CD8-positive, alpha-beta memory T cell (primary cell): ENCODE measurements at places on chromosomes 6 and 20. TPM values are rescaled to one million over a fixed set of nuclear protein-coding genes. Genes with fewer than 3 reads are reported as not detected.

DNA sequence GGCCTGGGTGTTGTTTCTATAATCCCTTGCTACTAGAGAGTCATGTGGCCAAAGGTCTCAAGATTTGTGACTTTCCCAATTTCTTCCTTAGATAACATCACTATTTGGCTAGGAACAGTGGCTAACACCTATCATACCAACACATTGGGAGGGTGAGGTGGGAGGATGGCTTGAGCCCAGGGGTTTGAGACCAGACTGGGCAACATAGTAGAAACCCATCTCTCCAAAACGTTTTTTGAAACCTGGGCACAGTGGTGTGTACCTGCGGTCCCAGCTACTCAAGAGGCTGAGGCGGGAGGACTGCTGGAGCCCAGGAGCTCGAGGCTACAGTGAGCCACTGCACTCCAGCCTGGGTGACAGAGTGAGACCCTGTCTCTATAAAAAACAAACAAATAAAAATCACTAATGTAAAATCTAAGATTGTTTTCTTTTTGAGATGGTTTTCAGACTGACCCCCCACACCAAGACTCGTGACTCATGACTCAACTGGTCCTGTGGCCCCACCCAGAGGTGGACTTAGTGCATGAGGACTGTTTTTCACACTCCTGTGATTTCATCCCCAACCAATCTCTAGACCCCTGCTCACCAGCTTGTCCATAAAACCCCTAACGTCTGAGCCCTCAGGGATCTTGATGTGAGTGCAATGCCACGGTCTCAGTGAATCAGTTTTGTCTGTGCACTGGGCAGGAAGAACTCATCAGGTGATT lies 48.3 kb upstream of the KIF16B start:
- DNase-seq, result no peak

Gene FGD2
- total RNA-seq, result 1.2 TPM

- DNase-seq, result no peak
Observed at GRCh38 chr20:33012327-33013189, 5.1 kb downstream of the BPIFB2 start.

- DNase-seq, result no peak
Observed at GRCh38 chr6:42401613-42401951, 50.1 kb downstream of the TRERF1 start.

Gene OR2B2
- not detected for total RNA-seq

Gene CST2
- not detected for total RNA-seq

DNA sequence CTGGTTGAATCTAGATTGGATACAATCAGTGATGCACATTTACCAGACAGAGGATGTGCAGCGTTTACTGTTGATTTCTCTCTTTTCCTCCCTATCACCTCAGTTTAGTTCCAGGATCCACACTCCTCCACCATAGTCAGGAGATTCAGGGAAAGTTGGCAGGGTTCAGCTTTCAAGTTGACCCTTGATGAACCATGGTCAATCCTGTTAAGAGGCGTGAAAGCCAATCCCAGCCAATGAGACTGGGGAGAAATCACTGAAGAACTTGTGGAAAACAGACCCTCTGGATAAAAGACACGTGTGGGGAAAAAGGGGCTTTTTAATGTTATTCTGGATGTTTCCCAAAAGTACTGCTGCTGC lies 19.2 kb upstream of the SCP2D1 start:
- no peak for DNase-seq

Gene ADGB
- total RNA-seq, result 0.22 TPM

GRCh38 chr6:16648003-16648402 lies 113.3 kb downstream of the ATXN1 start:
- no peak for DNase-seq

DNA sequence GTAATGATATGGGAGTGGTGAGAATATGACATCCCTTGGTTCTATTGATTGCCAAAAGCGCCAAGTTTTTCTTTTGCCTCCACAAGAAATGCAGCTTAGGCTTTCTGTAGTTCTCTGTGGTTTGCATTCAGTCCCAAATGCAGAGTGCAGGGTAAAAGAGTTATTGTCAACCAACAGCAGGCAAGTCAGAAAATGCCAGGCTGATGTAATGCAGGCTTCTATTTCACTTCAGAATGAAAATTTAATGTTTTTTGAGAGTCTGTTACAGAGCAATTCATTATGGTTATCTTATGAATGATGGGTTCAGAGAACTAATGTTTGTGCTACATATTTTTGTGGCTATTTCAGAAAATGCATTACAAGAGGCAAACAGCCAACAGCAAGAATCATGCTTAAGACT lies 293.5 kb downstream of the CENPW start:
- DNase-seq, result no peak

GRCh38 chr6:38307740-38308139 lies 332.0 kb downstream of the BTBD9 start:
- no peak for DNase-seq

- no peak for DNase-seq
Observed at GRCh38 chr20:22289442-22289841, 294.9 kb downstream of the FOXA2 start.

DNA sequence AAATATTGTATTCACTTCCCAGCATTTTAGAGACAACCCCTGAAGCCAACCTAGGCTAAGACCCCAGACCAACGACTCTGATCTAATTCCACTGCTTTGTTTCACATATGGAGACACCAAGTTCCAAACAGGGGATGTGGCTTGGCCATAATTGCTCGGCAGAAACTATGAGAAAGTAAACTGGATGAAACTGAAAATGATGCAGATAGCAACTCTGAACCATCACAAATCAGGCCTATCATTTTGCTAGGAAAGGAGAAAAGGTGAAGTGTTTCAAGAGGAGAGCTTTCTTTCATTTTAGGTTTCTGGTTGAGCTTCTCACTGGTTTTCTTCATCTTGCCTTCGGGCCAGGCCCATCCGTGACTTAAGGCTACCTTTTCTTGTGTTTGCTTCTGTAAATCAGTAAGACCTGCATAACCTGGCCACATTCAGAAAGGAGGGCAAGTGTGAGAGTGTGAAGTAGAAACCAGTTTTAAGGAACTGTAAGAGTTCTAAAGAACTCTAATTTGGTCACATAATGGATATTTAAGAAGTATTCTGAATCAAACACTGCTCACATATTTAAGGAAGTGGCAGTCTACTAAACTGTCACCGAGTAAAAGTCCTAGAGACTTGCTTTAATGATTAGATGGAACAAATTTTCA lies 105.8 kb downstream of the BACH2 start:
- no peak for DNase-seq

DNA sequence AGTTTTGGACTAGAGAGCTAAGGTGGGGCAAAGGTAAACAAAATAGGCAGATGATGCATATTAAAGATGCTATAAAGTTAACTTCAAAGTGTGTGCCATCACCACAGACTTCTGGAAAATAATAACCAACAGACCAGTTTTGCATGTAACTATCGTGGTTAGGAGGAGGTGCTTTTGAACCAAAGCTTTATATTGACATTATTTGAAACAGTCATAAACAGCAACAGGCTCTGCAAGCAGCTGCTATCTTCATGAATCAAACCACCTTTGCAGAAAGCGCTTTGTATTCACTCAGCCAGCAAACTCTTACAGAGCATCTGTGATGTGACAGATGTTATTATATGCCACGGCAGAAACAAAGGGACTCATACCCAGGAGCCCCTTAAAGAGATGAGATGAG lies 81.9 kb downstream of the CRYBG1 start:
- DNase-seq, result no peak

- DNase-seq, result no peak
Observed at GRCh38 chr20:38392356-38392755, 42.8 kb downstream of the SNHG17 start.
